ENCODE measurements at places on chromosomes 6 and 20.

GRCh38 chr6:42744351-42744893 lies 1.5 kb downstream of the TBCC start:
- no peak for DNase-seq

DNA sequence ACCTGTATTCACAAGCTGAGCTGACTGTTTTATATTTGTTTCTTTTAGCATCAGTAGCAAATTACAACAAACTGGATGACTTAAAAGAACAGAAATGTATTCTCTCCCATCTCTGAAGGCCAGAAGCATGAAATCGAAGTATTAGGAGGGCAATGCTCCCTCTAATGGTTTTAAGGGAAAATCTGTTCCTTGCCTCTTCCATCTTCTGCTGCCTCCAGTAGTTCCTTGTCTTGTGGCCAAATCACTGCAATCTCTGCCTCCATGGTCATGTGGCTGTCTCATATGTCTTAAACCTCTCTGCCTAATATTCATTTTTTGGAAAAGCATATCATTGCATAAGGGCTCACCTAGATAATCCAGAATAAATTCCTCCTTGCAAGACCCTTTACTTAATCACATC lies 25.2 kb upstream of the ASCC3 start:
- DNase-seq = no peak

- no peak for DNase-seq
Measured at GRCh38 chr20:31595654-31596411, 9.3 kb upstream of the ID1 start.

DNA sequence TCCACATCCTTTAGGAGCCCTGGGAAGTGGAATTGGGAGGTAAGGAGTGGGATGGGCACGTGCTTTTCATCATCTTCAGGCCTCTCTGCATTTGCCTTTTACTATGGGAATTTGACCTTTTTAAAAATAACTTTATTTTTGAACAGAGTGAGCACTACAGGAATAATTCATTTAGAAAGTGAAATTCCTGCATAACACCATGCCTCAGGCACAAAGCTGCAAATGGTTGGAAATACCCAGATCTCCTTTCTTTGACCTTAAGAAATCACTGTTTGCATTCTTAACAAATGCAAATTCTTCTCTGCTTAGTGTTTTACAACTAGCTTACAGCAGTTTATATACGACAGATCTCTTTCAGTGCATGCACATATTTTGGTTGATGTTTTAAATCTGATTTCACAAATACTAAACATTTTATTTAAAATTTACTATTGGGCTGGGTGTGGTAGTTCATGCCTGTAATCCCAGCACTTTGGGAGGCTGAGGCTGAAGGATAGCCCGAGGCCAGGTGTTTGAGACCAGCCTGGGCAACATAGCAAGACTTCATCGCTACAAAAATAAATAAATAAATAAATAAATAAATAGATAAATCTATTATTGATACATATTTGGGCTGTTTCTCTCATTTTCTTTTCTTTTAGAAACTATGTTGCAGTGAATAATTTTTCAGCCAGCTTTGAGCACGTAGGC lies 24.5 kb downstream of the CST8 start:
- no peak for DNase-seq

DNA sequence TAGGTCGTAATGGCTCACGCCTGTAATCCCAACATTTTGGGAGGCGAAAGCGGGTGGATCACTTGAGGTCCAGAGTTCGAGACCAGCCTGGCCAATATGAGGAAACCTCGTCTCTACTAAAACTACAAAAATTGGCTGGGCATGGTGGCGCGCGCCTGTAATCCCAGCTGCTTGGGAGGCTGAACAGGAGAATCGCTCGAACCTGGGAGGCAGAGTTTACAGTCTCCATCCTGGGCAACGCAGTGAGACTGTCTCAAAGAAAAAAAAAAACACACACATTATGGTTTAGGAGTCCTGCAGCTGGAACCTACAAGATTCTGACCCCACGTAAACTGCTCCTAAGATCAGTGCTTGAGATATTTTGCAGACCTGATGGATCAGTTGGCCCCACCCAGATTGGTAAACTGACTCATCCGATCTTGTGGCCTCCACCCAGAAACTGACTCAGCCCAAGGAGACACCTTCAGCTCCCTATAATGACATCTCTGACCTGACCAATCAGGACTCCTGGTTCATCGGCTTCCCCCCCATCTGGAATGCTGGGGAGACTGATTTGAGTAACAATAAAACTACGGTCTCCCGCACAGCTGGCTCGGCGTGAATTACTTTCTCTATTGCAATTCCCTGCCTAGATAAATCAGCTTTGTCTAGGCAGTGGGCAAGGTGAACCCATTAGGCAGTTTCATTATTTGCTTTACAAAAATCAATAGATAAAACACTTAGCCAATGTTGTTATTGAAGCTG lies 96.2 kb upstream of the BTN3A2 start:
- DNase-seq = no peak

GRCh38 chr6:159852877-159853276 lies 37.9 kb upstream of the MAS1 start:
- DNase-seq = no peak

- no peak for DNase-seq
Measured at GRCh38 chr6:111522393-111523020, 39.5 kb upstream of the REV3L start.

DNA sequence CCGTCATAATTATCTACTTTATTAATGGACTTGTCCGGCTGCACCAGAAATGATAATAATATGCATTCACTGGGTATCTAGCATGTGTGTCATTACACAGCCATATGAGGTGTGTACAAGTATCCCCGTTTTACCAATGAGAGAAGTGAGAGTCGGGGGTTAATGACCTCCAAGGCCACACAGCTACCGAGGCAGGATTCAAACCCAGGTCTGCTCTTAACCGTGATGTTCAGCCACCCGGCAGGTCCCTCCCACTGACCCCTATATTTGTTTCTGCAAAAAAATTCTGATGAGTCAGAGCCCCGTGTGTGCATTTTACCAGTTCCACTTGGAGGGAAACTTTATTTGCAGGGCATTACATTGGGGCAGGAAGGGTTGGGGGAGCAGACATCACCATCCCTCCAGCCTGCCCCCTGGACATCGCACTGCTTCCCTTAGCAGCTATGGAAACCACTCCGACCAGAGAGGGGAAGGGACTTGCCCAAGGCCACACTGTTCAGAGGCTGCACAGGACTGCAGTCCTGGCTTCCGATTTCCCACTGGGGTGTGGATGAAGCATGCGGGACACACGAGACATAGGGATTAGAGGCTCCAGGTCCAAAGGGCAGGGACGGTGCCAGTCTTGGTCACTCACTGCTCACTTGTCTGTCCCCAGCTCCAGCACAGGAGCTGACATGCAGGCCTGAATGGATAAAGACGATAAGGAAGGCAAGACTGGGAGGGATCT lies 10.1 kb upstream of the SRC start:
- no peak for DNase-seq

- no peak for DNase-seq
Measured at GRCh38 chr6:154705471-154706113, 27.6 kb upstream of the SCAF8 start.

GRCh38 chr6:24686946-24687345 lies 20.1 kb downstream of the ACOT13 start:
- no peak for DNase-seq

DNA sequence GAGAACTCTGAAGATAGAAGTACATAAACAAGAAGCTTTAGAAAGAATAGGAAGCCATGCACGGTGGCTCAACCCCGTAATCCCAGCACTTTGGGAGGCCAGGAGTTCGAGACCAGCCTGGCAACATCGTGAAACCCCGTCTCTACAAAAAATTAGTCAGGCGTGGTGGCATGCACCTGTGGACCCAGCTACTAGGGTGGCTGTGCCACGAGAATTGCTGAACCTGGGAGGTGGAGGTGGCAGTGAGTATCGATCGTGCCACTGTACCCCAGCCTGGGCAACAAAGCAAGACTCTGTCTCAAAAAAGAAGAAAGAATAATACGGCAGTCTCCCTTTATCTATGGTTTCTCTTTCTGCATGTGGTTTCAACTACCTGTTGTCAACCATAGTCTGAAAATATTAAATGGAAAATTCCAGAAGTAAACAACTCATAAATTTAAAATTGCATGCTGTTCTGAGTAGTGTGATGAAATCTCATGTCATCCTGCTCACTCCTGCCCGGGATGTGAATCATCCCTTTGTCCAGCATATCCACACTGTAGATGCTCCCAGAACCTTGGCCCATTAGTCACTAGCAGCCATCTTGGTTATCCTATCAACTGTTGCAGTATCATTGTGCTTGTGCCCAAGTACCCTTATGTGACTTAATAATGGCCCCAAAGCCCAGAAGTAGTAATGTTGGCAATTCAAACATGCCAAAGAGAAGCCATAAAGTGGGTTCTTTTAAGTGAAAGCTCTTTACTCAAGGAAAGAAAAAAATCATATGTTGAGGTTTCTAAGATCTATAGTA lies 22.1 kb downstream of the DEK start:
- DNase-seq = no peak

DNA sequence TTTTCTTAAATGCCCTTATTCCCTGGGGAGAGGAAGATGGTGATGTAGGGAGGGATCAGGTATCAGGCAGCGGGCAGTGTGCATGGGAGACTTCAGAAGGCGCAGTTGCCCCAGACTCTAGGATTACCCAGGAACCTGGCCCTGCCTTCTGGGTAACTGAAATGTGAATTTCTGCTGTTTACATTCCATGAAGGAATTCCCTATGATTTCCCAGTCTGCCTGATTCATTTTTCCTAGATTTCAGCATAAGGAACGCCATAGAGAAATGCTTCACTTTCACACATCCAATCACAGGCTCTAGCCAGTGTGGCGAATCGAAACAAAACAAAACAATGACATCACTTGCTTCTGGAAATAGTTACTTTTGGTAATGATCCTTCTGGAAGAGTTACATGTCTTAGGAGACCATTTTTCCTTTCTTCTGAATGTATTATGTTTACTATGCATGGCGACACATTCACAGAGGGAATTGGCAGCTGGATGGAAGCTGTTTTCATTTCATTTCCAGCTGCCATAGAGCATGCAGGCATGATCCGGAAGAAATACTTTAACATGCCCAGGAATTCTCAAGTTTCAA lies 33.3 kb downstream of the LRP11 start:
- DNase-seq = no peak

GRCh38 chr20:47306095-47306494 lies 50.4 kb downstream of the ZMYND8 start:
- DNase-seq = no peak

- DNase-seq = no peak
Measured at GRCh38 chr6:100730001-100730980, 150.8 kb downstream of the ASCC3 start.

DNA sequence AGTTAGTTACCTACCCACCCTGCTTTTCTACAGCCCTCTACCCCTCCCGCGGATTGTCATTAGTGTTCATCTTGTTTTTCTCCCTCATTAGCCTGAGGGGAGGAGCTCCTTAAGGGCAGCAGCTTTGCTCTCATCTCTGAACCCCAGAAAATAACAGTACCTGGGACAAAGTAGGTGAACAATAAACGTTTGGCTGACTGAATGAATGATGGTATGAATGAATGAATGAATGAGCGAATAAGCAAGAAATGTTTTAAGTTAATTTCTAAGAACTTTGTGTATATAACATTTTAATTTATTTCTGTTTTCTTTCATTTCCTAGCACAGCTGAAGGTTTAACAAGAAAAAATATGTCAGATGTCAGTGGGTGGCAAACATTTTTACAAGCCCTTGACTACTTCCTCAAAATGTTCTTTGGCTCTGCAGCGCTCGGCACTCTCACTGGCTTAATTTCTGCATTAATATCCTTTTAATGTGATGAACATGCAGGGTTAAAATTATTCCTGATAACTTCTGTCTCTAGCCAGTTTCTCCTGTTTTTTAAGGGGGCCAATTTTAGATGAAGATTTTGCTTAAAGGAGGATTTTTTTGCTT lies 50.1 kb downstream of the SLC9A8 start:
- DNase-seq = no peak

DNA sequence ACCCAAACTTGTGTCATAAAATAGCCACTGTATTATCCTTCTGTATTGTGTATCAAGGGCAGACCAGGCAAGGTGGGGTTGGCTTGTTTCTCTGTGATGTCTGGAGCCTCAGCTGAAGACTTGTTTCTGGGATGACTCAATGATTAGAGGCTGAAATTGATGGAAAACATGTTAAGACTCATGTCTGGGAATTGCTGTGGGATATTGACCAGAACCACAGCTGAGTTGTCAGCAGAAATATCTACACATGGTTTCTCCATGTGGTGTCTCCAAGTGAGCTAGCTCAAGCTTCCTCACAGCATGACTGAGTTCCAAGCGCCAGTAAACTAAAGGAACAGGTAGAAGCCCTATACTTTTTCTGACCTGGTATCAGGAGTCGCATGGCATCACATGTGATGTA lies 128.5 kb upstream of the SYNDIG1 start:
- no peak for DNase-seq

DNA sequence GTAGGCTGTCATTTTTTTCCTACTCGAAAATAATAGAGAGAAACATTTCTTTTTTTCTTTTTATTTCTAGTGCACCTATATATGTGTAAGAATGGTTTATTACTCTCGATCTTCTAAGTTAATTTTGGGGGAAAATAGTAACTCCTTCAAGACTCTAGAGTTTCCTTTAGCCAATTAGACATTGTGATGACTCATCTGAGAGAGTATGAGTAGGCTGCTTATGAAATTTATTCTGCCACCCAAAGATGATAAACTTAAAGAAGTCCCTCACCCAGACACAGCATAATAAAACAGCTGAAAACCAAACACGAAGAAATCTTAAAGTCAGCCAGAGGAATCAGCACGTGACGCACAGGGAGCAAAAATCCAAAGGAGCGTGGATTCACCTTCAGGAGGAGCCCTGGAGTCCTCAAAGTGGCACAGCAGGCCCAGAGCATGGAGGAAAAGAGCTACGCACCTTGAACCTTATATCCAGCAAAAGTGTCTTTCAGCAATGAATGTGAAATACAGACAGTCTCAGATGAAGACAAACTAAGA lies 81.9 kb downstream of the ERMARD start:
- no peak for DNase-seq

DNA sequence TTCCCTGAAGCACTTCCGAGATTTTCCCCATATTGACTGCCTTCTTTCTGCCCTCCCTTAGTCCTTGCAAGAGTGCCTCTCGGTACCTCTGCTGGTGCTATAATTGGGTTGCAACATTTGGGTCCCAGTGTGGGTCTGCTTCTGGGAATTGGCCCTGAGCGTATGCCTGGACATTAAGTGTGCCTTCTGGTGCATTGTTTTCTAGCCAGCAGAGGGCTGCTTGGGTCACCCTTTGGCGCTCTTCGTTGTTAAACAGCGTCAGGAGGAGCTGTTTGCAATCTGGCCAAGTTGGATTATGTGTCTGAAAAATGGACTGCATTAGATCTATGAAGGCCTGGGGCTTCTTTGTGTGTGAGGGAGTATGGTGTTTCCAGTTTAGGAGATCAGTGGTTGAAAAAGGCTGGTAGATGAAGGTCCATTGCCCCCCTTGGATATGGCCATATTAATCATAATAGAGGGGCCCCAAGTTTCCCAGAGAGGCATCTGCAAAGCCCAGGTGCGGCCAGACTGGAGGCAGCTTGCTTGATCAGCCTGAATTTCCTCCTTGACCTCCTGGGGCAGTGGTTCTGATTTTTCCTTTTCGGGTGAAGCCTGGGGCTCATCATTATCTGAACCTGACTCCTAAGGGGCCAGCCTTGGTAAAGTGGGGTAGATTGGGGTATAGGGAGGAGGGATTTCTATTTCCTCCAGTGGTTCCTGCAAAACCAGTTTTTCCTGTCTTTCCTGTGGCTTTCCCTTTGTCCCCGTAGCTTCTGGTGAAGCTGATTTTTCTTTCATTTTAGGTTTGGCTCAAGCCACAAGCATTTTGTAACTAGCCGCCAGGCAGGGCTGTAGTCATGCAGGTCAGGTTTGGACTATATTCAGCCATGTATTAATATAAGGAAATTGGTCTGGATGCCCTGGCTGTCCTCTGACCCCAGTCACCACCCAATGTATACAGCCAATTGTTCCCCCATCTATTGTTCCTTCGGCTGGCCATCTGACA lies 85.4 kb upstream of the GPR6 start:
- DNase-seq = no peak

- no peak for DNase-seq
Measured at GRCh38 chr6:36523936-36524499, 23.3 kb downstream of the STK38 start.
